ENCODE measurements at places on chromosomes 11 and 22.

DNA sequence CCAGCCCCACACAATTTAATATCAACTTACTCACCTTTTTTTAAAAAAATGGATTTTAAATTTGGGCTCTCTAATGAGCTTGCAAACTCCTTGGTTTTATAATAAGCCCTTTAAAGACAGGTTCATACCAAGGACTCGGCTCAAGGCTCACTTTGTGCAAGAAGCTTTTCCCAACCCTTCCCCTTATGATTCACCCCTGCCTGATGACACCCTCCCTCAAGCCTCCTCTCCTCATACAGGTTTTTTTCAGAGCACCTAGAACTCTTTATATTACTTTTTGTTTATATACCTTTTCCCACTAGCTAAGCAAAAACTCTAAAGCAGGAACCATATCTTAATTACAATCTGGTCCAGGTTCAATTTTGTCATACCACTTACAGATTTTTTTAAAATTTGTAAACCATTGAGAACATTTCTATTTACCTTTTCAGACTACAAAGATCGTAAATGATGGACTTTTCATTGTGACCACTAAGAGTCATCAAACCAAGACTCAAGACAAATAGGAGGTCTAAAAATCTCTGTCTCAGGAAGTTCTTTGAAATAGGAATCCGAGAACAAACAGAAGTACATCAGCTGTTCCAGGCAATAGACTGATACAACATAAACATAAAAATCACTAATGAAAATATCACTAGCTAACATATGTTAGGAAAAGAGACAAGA, 13.1 kb upstream of the EXPH5 start:
- DNase-seq: no peak

- DNase-seq: no peak
Measured at GRCh38 chr22:37659897-37660708, 1.6 kb downstream of the PDXP start.

GRCh38 chr11:62680825-62681240, 2.0 kb upstream of the UBXN1 start:
- DNase-seq: no peak

DNA sequence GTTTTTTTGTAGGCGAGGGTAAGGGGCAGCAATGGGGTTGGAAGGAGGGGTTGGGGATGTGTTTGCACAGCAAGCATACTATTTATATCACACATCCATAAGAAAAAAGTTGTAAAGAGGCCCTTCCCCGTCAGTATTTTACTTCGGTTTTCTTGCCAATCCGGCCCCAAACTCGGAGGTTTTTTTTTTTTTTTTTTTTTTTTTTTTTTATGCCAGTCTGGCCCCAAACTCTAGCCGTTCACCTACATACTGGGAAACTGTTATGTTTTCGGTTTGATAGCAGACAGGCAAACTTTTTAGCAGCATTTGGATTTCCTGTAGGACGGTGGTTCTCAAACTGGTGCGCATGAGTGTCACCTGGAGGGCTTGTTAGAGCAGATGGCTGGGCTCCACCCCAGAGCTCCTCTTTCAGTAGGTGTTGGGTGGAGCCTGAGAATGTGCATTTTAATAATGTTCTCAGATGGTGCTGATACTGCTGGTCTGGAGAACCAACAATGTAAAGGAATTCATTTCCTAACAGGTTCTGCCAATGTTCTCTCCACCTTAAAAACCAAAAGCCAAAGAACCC, 76.5 kb upstream of the ZBED5 start:
- no peak for DNase-seq

DNA sequence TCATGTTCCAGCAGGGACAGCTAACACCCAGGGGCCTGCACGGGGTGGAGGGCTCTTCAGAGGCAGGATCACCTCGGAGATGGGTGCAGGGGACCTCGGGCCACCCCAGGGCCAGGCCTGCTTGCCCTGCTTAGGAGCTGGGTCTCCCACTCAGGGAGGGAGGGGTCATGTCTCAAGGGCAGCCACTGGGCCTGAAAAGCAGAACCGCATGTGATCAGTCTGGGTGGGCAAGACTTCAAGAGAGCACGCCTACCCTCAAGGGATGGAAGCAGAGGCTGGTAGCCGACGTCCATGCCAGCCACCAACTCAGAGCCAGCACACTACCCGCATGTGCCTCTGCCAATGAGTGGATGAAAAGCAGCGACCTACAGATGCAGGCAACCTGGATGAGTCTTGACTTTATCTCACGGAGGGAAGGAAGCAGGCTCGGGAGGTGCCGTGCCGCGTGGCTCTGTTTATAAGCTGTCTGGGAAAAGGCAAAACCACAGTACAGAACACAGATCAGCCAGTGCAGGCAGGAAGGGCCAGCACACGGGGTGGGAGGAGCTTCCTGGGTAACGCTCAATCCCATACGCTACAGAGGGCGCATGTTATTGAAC, 16.0 kb downstream of the TBX1 start:
- DNase-seq: no peak

- no peak for DNase-seq
Measured at GRCh38 chr11:82195283-82195682, 538.4 kb downstream of the FAM181B start.

DNA sequence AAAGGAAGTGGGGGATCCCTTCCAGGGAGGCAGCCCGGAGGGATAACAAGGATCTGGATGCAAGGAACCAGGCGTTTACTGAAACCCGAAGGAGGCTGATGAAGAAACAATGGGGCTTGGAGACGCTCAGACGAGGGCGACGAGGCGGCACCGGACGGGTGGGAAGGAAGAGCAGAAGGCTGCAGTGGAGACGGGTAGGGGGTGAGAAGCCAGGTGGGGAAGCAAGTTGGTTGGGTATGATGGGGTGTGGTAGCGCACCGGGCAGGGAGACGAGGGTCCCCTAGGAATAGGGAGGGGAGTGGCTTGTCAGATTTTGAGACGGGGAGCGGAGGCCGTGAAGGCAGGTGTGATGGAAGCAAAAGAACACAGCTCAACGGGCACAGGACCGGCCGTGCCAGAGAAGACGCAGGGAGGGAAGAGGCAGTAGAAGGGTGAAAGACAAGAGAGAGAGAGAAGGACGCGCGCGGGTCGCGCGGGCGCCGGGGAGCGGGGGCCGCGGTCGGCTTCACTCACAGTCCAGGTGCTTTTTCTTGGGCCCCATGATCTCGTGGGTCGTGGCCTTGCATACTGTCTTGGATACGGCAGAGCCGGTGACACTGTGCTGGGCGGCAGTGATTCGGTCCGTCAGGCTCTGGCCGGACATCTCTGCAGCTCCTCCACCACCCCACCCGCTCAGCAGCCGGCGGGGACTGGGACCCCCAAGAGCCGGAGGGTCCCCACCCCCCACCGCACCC, 579 bp downstream of the PICALM start:
- DNase-seq: peak; percentile 32

DNA sequence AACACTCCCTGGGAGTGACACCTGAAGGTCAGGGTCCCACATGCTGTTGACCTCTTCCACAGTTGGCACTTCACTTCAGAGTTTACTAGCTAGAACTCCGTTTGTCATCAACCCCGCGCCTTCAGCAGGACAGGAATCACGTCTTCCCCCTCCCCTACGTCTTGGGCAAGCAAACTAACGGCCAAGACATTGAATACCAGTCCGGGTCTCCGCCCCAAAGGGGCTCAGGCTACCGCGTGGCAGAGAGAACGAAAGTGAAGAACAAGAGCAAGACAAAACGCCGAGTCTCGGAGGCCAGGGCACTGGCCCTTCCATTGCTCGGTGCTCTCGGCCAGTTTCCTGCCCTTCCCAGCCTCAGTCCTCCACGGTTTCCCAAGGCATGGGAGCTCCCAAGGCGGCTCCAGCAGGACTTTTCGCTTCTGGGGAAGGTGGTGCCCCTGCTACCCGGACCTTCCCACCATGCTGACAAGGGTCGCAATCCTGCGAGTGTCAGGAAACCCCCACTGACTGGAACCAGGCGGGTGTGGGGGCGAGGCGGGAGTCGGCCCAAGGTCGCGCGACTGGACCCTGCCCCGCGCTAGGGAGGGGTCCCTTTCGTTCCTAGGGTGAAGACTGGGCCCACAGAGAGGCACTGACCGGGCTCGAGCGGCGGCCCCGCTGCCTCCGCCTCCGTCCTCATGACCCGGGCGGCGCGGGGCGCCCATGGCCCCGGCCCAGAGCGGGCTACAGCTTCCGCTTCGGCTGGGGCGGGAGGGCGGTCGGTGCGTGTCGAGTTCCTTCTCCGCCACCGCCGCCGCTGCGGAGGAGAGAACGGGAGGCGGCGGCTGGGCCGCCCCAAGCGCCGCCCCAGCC, at the start of gene GUCD1:
Gene GUCD1, minus strand, starts transcription at position 826 of the 852 bp plus-strand sequence. Its CDS starts 147 bp downstream, at position 679.
- no peak for DNase-seq

Data from caudate nucleus (tissue), 63 donors.